ENCODE measurements at places on chromosomes 2 and 18. TPM values are rescaled to one million over a fixed set of nuclear protein-coding genes. Genes with fewer than 3 reads are reported as not detected.

CYTIP gene
- polyA plus RNA-seq: not detected

- DNase-seq: no peak
Observed at GRCh38 chr18:9259173-9259572, 75.4 kb upstream of the TWSG1 start.

DNA sequence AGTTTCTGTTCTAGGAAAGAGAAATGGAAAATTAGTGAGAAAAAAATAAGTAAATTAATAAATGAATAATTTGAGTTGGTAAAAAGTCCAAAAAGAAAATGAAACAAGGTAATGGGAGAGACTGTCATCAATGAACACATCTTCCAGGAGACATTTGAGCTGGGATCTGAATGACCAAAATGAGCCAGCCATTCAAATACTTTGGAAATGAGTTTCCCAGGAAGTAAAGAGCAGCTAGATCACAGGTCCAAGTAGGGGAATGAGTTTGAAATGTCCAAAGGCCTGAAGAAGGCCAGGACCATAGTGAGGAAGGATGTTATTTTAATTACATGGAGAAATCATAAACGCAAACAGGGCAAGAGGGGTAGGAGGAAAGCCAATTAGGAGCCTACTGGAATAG lies 6.6 kb upstream of the DNAH7 start:
- no peak for DNase-seq

- no peak for DNase-seq
Observed at GRCh38 chr2:85175369-85176299, 42.4 kb downstream of the TCF7L1 start.

PAIP2B gene
- polyA plus RNA-seq: 0.61 TPM

ZSWIM2 gene
- not detected for polyA plus RNA-seq

- no peak for DNase-seq
Observed at GRCh38 chr2:119689218-119689617, 10.2 kb downstream of the TMEM177 start.

DNA sequence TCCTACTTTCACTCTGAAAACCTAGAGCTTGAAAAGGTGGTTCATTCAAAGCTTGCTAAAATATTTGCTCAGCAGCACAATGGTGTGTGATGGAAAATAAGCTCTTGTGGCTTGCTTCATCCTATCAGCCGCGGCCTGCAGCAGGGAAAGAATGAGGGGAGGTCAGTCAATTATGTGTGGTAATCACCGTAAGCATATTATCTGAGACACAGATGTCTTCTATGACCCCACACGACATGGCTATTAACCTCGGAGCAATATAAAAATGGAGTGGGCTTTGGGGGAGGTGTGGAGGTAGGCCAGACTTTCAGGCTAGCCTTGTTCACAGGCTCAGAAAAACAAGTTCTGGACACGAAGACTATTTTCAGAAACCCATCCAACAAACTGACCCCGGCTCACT lies 98.4 kb upstream of the SIX3 start:
- DNase-seq: no peak

SETBP1 gene
- polyA plus RNA-seq: 0.54 TPM

KCNE4 gene
- polyA plus RNA-seq: 2.3 TPM

CHPF gene
- polyA plus RNA-seq: 15.1 TPM

DNA sequence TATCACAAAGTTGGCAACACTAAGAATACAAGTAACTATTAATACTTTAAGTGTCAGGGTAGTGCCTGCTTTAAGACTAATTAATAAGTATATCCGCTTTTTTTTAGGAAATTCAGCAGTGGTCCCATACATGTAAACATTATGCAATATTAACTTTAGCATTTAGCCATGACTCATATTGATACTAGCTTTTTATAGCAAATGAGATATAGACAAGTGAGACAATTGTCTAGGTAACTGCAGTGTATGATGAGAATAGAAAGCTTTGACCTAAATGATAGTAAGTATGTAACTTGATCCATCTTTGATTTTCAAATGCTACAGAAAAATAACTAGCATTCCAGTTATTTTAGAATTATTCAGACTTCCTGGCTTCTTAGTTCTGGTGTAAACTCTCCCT lies 27.4 kb upstream of the VRK2 start:
- DNase-seq: peak; percentile 3

DNA sequence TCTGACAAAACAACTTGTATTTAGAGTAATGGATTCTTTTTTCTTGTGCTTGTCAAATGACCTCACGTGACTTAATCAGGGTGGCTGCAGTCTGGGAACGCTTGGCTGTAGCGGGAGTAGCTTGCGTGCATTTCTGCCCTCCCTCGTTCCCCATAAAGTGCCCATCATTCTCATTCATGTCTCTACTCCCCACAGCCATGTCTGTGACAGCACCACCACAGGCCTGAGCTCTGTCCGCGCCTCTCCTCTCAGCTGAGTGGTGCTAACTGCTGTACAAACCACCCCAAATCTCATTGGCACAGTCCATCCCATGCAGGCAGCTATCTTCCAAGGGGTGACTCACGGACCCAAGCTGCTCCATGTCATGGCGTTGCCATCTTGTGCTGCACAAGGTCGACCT lies 161.7 kb downstream of the TSN start:
- no peak for DNase-seq

CIB4 gene
- 0.30 TPM for polyA plus RNA-seq

RASGRP3 gene
- 1.5 TPM for polyA plus RNA-seq

CHRNA1 gene
- not detected for polyA plus RNA-seq

- DNase-seq: peak; percentile 26
Observed at GRCh38 chr2:232367591-232368233, 10.8 kb upstream of the ALPP start.

DNA sequence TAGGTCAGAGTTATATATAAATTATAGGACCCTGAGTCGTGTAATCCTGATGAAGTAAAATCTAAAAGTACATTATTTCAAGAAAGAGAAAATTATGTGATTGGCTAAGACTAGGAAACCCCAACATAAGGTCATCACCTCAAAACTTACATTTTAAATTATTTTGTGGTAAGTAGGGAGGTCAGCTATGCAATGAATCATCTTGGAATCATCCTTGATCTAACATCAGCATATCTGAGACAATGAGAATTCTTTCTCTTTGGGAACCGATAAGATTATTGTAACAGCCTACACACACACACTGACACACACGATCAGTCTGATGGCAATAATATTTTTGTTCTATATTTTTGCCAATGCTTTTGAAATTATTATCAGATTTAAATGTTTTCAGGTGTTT lies 904.8 kb upstream of the CHAC2 start:
- no peak for DNase-seq

DNA sequence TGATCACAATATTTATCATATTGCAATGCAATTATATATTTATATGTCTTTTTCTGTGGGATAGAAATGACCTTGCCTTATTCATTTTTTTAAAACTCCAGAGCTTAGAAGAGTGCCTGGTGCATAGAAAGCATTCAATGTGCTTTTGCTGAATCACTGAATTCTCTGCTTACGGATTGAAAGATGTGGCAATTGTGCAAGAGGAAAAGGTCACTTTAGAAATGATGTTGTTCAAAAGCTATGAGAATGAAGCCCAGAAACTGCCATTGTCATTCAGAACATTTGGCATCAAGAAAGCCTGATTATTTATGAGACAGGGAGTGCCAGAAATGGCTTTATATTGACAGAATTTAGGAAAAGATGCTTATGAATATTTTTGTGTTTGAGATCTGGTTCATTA lies 678.6 kb upstream of the CDH2 start:
- peak; percentile 5 for DNase-seq

DNA sequence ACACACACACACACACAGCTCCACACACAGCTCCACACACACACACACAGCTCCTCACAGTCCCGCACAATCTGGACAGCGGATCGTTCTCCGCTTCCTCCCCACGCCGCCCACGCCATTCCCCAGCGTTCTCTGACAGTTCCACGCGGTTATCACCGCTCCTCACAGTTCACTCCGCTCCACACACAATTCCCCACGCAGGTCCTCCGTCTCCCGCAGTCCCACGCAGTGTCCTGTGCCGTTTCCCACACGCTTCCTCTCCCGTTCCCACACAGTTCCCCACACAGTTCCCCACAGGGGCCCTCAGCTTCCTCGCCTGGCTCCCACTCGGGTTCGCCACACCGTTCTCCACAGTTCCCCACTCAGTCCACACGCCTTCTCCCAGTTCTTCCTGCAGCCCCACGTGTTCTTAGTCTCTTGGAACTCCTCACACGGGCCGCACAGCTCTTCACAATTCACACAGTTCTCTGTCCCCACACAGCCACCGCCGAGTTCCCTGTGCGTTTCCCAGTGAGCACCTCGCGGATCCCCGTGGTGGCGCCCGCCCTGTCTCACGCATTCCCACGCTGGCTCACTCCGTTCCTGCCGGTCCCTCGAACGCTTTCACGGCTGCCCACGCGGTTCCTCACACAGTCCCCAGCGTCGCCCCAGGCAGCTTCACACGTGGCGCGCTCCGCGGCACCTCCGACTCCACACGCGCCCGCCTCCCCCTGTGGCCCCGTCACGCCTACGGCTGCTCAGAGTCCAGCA lies 38.4 kb downstream of the KIF1A start:
- no peak for DNase-seq

DNA sequence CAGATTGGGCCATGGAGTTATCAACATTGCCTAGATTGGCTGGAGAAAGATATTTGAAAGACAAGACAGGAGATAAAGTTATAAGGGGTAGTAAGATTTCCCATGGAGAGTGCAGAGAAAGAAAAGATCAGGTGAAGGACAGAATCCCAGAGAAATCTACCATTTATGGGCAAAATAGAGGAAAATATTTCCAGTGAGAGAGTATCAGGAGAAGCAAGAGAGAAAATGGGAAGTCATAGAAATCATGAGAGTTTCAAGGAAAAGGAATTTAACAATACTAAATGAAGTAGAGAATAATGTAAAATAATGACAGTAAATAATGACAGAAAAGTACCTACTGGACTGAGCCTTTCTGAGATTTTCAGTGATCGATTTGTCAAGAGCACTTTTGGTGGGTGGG lies 447.6 kb upstream of the CHST9 start:
- no peak for DNase-seq

GRCh38 chr2:149004836-149005235 lies 33.7 kb upstream of the LYPD6B start:
- DNase-seq: no peak

DNA sequence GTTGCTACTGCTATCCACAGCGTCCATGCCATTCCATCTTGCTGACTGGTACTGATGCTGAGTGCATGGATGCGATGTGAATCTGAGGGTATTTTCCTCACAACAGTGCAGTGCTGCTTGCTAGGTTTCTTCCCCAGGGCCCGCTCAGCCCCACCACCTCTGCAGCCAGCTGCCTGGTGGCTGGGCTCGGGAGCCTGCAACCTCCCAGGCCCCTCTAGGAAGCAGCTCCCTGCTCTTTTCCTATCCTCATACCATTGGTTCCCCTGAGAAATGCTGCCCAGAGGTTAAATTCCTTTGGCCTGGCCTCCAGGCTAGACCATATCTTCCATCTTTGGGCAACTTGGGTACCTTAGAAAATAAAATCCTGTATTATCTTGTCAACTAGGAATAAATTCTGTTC lies 413.6 kb downstream of the TGIF1 start:
- DNase-seq: no peak

DNA sequence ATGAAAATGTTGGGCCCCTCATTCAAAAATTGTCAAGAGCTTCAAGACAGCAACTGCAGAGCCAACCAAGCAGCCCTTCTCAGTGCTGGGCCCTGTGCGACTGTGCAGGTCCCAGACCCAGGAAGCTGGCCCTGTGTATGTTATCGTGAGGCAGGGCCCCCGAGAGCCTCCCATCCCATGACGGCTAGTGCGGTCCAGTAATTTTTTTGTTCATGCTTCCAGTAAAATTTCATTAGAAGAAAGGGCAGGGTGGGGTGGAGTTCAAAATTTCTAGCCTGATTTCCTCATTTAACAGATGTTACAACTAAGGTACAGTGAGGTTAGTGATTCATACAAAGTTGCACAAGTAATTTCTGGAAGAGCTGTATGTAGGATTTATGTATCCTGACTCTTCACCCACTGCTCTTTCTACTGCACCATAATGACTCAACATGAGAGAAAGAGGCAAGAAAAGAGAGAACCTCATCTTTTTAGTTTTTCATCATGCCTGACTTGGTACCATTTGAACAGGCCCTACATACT lies 105.5 kb downstream of the ZEB2 start:
- DNase-seq: no peak

C2orf69 gene
- polyA plus RNA-seq: 9.2 TPM

DNA sequence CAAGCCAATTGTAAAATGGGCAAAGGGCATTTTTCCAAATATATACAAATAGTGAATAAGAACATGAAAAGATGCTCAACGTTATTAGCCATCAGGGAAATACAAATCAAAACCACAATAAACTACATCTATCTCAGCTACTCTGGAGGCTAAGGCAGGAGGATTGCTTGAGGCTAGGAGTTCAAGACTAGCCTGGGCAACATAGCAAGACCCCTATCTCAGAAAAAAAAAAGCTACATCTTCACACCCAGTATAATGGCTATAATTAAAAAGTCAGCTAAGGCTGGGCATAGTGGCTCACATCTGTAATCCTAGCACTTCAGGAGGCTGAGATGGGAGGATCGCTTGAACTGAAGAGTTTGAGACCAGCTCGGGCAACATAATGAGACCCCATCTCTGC lies 12.6 kb upstream of the NCL start:
- DNase-seq: no peak

DNA sequence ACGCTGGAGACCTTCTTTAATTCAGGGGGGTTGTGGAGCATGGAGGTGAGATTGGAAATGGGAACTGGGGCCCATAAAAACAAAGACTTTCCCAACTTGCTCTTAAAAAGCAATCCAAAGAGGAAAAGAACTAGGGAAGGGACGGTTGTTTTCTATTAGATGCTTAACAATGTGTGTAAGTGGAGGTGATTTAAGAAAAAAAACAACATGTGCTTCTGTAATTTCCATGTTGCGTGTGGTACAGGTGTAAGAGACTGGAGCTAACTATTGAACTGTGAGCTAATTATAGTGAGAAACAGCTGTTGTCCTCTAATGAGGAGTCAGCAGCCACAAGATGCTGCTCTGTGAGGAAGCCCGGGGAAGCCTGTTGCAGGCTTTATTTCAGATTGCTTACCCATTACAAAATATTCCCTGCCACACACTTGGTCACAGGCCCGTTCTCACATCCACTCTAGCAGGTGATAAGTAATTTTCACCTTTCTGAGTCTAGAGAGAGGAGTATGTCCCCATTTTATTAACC lies 280.6 kb upstream of the PARD3B start:
- no peak for DNase-seq

GRCh38 chr18:3449512-3450011 lies 410 bp upstream of the TGIF1 start:
- DNase-seq: no peak

- no peak for DNase-seq
Observed at GRCh38 chr2:82852787-82853186, 1606.3 kb downstream of the SUCLG1 start.

COLEC12 gene
- not detected for polyA plus RNA-seq

GRCh38 chr18:38494065-38494464 lies 928.5 kb upstream of the CELF4 start:
- no peak for DNase-seq
